ENCODE measurements at places on chromosomes 3 and 15.

DNA sequence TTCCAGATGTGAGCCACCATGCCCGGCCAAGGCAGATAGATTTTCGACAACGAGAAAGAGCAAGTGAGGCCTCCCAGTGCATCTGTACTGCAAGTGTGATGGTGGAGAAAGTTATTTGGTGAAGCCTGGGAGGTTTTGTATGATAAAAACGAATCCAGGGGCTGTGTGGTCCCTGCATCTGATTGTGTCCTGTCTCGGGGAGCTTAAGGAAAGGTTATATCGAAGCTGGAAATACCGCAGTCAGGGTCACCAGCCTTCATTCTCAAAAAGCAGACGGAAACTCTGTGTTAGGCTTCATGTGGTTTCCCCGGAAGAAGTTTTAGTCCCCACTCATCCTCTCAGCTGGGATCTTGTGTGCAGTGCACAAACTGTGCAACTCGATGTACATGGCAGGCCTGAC lies 3.4 kb downstream of the MINDY4B start:
- DNase-seq, result no peak

DNA sequence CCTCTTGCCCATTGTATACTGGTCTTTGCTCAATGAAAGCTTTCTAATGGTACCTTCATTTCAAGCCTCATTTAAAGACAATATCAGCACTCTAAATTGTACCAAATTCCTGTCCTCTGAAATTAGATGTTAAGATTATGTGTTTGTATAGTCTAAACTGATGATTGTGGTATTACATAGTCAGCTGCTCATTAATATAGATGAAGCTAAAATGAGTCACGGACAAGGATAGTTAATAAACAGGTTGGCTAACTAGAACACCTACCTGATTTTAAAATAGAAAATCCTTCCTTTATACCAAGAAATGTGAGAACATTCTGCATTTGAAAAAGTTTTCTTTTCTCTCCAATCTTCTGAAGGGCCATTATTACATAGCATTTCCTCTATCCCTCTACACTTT lies 2.9 kb downstream of the PRKCI start:
- no peak for DNase-seq

DNA sequence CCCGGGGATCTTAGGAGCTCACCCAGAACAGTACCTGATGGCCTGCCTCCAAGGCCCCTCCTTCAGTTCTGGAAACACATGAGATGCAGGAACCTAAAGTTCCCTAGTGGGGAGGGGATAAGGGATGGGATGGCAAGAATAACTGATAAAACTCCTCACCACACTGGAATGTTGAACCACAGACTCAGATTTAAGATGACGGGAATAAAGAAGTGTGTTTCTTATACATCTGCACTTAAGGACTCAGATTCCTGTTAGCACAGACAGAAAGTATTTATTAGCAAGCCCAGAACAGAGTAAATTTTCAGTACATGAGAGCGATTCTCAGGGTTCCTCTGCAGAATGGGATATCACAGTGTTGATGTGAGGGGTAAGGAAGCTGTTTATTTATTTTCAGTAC lies 245.2 kb downstream of the TLE3 start:
- no peak for DNase-seq

DNA sequence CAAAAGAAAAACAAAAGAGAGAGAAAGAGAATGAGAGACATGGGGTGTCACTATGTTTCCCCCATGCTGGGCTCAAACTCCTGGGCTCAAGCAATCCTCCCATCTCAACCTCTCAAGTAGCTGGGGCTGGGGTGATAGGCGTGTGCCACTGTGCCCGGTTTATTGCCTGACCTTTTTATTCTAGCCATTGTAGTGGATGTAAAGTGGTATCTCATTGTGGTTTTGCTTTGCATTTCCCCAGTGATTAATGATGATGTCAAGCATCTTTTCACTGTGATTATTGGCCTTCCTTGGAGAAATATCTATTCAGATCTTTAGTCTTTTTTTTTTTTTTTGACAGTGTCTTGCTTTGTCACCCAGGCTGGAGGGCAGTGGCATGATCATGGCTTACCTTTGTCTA lies 37.7 kb upstream of the GK5 start:
- DNase-seq, result no peak

DNA sequence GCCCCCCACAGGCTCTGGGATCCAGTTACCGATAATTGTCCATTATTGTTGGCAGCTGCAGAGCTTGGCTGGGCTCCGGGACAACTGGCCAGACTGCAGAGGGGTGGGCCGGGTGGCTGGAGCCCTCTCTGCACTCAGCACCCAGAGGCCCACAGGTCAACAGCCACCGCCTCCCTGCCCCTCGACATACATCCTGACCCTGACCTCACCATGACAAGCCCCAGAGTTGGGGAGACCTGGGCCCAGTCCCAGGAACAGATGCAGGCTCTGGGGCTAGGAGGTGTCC lies 22.4 kb downstream of the PTH1R start:
- DNase-seq, result no peak

DNA sequence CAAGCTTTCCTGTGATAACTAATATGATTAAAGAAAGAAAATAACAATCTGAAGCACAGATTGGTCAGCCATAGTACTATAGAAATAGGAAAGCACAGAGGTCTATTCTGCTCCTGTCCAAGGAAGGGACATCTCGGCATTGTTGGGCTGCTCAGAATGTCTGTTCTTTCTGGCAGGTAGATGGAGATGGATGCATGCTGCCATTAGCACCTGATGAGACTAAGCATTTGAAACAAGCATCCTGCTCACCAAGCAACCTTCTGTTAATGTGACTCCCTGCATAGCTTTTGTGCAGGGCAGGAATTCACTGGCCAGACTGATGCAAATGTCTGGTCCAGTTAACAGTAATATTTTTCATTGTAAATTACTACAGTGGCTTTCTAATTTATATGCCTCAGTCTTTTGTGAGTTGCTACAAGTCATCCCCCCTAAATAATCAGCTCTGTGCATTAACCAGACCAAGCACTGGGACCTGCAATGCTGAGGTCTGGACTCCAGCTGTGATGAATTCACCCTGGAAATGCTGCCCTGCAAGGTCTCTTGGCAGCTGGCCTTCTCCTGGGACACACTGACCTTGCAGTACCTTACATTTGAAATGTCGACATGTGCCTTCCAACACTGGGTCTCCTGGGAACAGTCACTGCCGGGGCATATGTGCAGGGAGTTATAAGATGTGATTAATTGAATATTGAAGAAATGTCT lies 1123.7 kb downstream of the IGSF11 start:
- no peak for DNase-seq

DNA sequence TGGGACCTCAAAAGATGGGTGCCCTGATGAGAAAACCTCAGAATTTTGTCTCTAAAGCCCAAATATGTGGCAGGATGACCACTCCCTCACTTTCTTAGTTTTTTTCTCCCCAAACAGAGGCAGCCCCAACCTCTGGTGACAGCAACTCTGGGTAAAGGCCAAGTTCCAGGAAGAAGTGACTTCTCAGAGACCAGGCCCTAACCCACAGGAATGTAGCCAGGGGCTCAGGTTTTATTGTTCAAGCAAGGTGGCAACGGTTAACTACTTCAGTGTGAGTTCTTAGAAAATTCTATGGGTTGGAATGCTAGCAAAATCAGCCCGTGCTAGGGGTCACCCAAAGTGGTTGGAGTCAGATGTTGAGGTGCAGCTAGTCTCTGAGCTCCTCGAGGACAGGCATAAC lies 5.1 kb upstream of the DNAJA4 start:
- DNase-seq, result no peak

DNA sequence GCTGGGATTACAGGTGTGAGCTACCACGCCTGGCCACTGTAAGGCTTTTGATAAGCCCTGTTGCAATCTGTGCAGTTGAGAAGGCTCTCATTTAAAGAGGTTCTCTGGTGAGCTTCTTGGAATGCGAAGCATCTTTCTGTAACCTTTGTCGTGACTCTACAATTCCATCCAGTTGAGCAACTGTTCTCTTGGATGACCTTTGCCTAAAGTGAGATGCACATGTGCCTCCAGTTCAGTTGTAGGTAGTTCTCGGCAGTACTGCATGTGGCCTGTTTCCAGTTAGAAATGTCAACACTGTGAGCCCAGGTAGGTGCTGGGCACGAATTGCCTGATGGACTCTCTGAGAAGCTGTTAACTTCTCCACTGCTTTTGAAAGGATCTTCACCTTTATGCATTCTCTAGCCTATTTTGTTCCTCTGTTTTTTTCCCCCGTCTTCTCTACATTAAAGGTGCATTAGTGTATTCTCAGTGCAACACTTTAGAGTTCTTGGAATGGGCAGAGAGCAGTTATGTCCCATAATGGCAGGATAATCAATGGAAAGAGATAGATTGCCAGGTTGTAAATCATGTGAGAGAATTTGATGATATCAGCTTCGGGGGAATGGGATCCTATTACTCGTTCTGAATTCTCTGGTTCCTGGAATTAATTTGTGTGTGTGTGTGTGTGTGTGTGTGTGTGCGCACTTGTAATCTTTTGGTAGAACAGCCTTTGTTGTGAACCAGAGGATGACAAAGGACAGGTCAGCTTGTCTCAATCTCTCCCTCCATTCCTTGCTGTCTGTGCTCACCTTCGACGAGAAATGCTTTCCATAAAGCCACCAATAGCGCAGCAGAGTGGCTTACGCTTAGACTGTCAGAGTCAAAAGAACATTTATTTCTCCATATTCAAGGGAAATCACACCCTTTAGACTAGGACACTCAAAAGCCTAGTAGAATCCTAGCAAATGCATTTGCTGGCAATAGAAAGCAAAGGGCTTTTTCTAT lies 51.1 kb downstream of the PTPRG start:
- no peak for DNase-seq

- no peak for DNase-seq
These were observed 219.8 kb downstream of the STT3B start for GRCh38 chr3:31752305-31753049.

Data from NCI-H187 (cell line).